ENCODE measurements at places on chromosomes 16 and 17. TPM values are rescaled to one million over a fixed set of nuclear protein-coding genes. Genes with fewer than 3 reads are reported as not detected.

DNA sequence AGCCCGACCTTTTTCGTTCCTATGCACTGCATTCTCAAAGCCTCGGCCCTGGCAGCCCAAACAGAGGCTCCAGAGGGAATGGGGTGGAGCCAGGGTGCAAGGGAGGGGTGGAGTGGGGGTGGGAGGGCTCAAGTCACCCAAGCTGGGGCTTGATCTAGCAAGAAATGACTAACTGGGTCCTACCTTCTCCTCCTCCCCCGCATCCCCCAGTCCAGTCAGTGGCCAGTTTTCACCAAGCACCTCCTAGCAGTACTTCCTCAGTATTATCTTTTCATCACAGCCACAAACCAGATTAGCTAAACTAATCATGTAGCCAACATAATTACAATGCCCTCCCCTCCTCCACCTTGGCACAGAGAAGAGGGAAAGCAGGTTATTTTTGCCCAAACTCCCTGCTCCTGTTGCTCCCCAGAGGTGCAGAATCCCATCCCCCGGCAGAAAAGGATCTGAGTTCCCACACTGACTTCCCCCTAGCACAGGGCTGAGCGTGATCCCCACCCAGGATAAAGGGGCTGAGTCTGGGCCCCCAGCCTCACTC, 2.2 kb downstream of the JUP start:
- no peak for DNase-seq

DNA sequence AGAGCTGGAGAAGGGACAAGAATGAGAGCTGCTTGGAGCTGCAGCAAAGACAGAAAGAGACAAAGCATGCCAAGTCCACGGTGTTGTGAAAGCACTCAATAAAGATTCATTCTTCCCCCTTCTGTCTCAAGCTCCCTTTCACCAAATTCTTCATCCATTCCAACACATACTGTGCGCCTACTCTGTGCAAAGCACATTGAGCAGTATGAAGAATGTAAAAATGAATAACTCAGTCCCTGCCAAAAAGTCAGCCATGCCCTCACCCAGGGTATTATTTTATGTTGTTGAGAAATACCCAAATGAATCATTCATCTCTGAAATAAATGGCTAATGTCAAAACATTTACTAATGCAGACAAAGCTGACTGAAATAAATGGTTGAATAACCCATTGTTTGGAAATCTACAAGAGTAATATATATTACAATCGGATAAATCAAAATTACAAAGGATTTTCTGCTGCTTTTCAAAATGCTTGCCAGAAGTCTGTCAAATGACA, 282.9 kb upstream of the IRX5 start:
- no peak for DNase-seq

GRCh38 chr16:10121491-10121890, 60.7 kb downstream of the GRIN2A start:
- no peak for DNase-seq

DNA sequence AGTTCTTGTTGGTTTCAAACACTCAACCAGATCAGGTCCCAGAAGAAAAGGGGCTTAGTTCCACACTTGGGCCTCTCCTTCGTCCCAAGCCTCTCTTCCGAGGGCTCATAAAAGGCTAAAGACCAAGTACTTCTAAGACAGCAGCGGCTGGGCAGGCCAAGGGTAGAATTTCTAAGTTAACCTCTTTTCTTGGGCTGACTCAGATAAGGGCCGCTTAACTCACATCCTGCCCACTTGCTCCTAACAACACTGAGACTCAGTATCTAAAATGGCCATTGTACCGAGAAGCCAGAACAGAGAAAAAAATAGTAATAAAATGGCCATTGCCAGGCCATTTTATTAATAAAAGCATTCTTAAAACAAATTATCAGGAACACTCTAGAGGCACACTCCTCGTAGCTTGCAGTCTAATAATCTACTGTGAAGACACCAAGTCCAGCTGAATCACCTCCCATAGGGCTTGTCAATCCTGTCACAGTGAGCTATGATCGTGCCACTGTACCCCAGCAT, 42.1 kb downstream of the RANBP10 start:
- no peak for DNase-seq

DNA sequence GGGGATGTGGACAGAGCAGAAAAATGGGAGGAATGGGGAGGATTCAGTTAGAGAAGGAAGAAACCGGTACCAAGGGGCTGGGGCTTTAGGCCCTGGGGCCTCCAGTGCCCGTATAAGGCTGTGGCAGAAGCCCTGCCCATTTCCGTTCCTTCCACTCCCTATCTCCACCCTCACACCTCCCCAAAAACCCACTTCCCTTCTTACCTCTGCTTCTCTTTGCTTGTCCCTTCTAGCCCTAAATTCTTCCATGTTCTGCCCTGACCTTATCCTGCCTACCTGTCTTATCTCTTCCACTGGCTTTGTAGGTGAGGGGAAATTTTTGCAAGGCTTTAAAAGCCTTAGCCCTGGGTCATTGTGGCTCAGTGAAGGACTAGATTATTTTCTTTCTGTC, 4.1 kb downstream of the RNF167 start:
- no peak for DNase-seq

The MEOX1 gene
- total RNA-seq: 5.4 TPM

Data from thoracic aorta (tissue), 2 donors.